ENCODE measurements at places on chromosomes 7 and 10.

DNA sequence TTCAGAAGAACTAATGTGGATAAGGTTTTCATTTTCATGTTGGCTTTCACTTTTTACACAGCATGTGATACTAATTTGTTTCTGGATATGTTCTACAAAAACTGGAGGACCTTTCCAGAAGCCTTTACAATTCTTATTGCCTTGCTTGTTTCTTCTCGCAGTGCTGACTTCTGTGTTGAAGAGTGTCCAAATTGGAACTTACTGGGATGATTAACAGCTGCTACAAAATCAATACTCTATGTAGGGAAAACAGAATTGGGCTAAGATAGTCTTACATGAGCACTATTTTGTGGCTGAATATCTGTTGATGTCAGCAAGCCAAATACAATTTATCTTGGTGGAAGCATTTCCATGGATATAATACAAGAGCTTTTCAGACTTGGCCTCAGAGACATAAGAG is 351.2 kb downstream of the DGKB start:
- DNase-seq = no peak

- peak; percentile 59 for DNase-seq
Observed at GRCh38 chr10:63720072-63720537, 198.9 kb downstream of the REEP3 start.

DNA sequence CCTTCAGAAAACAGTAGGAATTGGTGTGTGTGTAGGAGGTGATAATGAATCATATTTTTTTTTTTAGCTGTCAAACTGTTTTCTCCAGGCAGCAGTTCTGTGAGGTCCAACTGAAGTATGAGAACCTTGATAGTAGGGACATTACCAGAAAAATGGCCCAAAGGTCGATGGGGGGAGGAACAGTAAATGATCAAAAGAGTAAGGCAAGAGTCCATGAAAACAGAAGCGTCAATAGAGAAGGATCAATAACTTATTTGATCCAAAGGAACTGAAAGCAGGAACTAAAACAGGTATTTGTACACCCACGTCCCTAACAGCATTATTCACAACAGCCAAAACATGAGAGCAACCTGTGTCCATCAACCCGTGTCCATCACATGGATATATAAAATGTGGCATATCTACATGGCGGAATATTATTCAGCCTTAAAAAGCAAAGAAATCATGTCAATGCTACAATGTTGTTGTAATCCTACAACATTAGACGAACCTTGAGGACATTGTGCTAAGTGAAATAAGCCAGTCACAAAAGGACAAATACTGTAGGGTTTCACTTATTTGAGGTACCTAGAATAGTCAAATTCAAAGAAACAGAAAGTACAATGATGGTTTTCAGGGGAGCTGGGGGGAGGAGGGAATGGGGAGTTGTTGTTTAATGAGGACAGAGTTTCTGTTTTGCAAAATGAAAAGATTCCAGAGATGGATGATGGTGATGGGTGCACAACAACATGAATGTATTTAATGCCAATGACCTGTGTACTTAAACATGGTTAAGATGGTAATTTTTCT is 214.0 kb upstream of the KLF14 start:
- no peak for DNase-seq

- no peak for DNase-seq
Observed at GRCh38 chr10:25334445-25334844, 159.6 kb downstream of the GPR158 start.

- no peak for DNase-seq
Observed at GRCh38 chr7:142882338-142882678, 3.2 kb downstream of the TRPV6 start.

- no peak for DNase-seq
Observed at GRCh38 chr7:70557338-70557737, 574.6 kb upstream of the GALNT17 start.
